Tibial nerve (tissue), 4 donors: ENCODE measurements at places on chromosomes 11 and 22. TPM values are rescaled to one million over a fixed set of nuclear protein-coding genes. Genes with fewer than 3 reads are reported as not detected.

DNA sequence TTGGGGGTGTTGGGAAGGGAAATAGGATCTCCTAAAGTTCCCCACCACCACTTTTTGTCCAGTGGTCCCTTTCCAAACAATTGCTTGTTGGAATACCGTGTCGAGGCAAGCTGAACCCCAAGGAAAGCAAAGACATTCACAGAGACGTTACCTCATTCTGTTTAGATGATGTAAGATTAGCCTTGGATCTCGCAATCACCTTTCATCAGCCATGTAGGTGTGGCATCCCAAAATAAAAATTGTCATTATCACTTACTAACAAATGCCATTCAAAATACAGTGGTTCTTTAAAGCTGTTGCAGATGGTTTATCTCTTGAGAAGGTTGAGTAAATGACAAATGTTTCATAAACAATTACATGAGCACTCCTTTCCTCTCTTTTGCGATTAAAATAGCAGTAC, 86.5 kb upstream of the SLC25A18 start:
- DNase-seq = no peak

DNA sequence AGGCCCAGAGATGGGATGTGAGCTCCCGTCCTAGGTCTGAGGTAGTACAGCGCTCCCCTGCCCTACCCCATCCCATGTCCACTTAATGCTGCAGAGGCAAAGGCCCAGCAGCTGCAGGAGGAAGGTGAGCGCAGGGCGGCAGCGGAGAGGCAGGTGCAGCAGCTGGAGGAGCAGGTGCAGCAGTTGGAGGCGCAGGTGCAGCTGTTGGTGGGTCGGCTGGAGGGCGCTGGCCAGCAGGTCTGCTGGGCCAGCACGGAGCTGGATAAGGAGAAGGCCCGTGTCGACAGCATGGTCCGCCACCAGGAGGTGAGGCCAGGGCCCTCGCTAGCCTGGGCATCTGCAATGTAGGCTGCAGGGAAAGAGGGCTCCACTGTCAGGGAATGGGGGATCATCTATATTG, 15.2 kb downstream of the CCDC157 start:
- no peak for DNase-seq

DNA sequence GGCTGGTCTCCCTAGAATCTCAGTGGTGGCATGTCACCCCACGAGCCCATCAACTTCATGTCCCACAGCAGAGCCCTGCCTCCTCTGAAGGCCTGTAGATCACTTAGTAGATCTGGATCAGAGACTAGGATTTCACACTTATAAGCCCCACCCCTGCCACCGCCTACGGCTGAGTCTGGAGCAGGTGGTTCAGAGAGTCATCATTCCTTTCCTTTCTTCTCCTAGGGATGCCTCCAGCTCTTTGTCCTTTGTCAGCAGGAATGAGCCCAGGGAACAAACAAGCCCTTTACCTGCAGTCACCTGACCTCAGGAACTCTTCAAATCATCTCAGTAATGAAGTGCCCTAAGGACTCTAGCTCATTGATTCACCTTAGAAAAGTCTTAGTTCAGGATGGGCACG, 37.8 kb downstream of the SCGB1A1 start:
- no peak for DNase-seq

GRCh38 chr11:114928260-114928870, 250.0 kb downstream of the NXPE2 start:
- DNase-seq = no peak

- no peak for DNase-seq
Observed at GRCh38 chr11:47337229-47337924, 15.1 kb downstream of the MYBPC3 start.

- DNase-seq = peak; percentile 69
Observed at GRCh38 chr22:49971232-49972162, 10.9 kb downstream of the PIM3 start.

- DNase-seq = no peak
Observed at GRCh38 chr11:126635511-126635910, 280.0 kb downstream of the ST3GAL4 start.

GRCh38 chr22:32533265-32534111, 58.9 kb downstream of the FBXO7 start:
- no peak for DNase-seq

GRCh38 chr11:97722065-97722464, 1298.7 kb upstream of the CNTN5 start:
- DNase-seq = no peak

DNA sequence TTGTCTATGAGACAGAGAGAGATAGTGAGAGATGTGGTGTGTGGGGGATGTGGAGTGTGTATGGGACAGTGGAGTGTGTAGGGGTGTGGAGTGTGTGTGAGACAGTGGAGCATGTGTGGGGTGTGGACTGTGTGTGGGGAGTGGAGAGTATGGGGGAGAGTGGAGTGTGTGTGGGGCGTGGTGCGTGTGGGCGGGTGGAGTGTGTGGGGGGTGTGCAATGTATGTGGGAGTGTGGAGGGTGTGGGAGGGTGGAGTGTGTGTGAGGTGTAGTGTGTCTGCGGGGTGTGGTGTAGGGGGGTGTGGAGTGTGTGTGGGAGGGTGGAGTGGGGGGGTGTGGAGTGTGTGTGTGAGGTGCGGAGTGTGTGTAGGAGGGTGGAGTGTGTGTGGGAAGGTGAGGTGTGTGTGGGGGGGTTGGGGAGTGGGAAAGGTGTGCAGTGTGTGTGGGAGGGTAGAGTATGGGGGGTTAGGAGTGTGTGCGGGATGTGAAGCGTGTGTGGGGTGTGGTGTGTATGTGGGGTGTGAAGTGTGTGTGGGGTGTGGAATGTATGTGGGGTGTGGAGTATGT, 356.9 kb downstream of the CADM1 start:
- no peak for DNase-seq

DNA sequence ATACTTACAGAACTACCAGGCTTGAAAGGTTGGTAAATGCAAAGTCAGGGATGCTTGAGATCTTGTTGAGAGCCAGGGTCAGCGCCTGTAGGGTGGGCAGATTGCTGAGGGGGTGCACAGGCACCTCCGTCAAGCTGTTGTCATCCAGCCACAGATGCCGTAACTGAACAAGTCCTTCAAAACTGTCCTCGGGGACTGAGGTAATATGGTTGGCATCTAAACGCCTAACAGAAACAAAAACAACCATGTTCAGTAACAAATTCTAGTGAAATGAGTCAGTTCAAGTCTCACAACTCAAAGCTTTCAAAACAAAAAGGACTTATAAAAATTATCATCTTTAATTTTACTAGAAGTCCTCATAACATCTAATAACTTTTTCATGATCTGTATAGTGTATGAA, 22.2 kb upstream of the CCDC34 start:
- DNase-seq = no peak

- no peak for DNase-seq
Observed at GRCh38 chr11:107824668-107825369, 33.8 kb downstream of the SLC35F2 start.

MRGPRX3 gene
- not detected for total RNA-seq

CRYBA4 gene
- not detected for total RNA-seq

OR52E8 gene
- not detected for total RNA-seq

TYR gene
- not detected for total RNA-seq

RCN1 gene
- total RNA-seq = 56.1 TPM

WNT7B gene
- total RNA-seq = not detected

CHRNA10 gene
- total RNA-seq = 2.1 TPM

OR10D3 gene
- not detected for total RNA-seq

BRSK2 gene
- total RNA-seq = 2.4 TPM

SEPTIN5 gene
- total RNA-seq = 11.4 TPM
